ENCODE measurements at places on chromosomes 7 and 10. TPM values are rescaled to one million over a fixed set of nuclear protein-coding genes. Genes with fewer than 3 reads are reported as not detected.

GTF2I gene
- total RNA-seq: 391 TPM

ARHGEF5 gene
- total RNA-seq: 0.93 TPM

KCNH2 gene
- 73.7 TPM for total RNA-seq

PMS2 gene
- 24.3 TPM for total RNA-seq

GPRIN2 gene
- total RNA-seq: 3.0 TPM

Data from glutamatergic neuron (in vitro differentiated cells).